RCC 7860 (cell line): ENCODE measurements at places on chromosomes 4 and X.
A peak's percentile ranks its signal among the peaks of the same experiment; 100 is the strongest.

- DNase-seq: no peak
These were observed 156.1 kb downstream of the GRXCR1 start for GRCh38 chr4:43048570-43048969.

GRCh38 chr4:73340917-73341316 lies 63.2 kb upstream of the ALB start:
- DNase-seq: no peak

DNA sequence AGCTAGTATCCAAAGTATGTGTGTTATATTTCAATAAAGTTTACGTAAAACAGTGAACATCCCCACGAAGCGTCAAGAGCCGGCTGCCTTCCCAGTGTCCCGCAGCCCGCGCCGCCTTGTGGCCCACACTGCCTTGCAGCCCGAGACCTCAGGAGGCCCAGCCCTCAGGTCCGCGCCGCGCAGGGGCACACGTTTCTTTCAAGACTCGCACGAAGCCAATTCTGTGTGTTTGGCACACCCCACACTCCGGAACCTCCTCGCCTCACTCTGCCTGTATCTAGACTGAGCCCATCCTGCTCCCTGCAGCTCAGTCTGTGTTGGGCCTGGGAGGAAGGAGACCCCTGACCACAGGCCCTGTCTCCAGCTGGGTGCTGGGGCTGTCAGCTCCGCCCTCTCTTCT lies 5.8 kb downstream of the LRPAP1 start:
- no peak for DNase-seq

- no peak for DNase-seq
These were observed 371.4 kb upstream of the FAM241A start for GRCh38 chr4:111773858-111774257.

GRCh38 chr4:140233791-140234696 lies 80.1 kb upstream of the MAML3 start:
- no peak for DNase-seq

- no peak for DNase-seq
These were observed 37.3 kb downstream of the RRAGB start for GRCh38 chrX:55754861-55755294.

- no peak for DNase-seq
These were observed 66.7 kb upstream of the PJA1 start for GRCh38 chrX:69231903-69232302.

DNA sequence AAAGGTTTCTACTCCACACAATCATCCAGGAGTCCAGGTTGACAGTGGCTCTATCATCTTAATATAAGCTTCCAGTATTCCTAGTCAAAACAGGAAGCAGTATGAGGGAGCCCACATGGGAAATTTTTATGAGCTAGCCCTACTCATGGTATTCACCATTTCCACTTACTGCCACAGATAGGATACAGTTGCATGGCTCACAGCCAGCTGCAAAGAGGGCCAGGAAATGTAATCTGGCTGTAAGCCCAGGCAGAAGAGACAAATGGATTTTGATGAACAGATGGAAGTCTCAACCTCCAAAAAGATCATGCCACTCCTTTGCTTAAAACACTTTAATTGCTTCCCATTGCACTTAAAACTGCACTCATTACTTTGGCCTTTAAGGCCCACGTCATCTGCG lies 150.6 kb downstream of the ADAMTS3 start:
- DNase-seq: peak; percentile 40

DNA sequence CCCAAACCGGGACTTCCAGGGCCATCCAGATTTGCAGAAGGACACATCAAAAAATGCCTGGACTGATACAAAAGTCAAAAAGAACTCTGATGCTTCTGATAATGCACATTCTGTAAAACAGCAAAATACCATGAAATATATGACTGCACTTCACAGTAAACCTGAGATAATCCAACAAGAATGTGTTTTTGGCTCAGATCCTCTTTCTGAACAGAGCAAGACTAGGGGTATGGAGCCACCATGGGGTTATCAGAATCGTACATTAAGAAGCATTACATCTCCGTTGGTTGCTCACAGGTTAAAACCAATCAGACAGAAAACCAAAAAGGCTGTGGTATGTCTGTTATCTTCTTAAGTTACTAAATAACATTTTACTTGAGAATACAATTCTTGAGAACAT lies 9.2 kb downstream of the PLK4 start:
- no peak for DNase-seq

DNA sequence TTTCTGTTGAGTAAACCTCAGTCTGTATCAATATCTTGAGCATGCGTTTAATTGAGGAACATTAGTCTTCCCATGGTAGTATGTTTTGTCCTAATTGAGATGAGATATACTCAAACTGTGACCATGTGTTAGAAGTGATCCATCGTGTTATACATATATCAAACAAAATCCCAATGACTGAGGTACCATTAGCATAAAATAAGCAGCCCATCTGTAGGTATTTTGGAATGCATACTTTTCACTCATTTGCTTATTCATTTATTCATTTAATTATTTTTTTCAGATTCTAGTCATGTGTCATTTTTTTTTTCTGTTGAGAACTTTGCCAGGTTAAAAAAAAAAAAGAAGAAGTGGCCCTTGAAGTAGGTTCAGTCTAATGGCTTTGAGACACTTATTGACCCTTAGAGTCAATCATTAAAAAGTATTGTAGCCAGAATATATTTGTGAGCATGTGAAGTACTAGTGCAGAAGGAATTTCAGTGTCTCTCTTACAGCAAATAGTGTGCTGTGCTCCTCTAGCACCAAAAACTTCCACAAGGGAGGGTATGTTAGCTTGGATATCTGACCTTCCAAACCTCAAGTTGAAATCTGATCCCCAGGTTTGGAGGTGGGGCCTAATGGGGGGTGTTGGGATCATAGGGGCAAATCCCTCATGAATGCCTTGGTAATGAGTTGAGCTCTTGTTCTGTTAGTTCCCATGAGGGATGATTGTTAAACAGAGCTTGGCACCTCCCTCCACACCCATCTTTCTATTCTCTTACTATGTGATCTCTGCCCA lies 130.8 kb upstream of the NPY2R start:
- DNase-seq: no peak

DNA sequence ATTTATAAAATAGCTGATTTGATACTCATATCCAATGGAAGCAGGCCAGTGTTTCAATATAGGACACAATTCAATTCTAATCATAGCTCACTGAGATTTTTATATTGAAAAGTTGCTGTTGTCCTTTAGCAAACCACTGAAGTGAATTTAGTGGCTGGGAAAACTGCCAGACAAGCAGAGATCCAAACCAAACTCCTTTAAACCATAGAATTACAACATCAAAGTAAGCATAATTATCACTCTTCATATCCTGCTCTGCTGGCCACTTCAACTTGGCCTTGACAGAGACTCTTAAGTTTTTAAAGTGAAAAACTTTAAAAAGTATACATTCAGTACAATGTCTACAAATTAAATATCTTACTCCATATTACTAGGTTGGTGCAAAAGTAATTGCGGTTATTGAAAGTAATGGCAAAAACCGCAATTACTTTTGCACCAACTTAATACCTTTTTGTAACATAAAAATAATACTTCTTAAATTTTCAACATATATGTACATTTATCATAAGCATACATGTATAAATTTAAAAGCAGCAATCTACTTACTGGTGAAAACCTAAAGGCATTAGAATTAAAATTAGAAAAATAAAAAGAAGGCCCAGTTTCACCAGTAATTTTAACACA lies 433.0 kb downstream of the PCDH10 start:
- no peak for DNase-seq

DNA sequence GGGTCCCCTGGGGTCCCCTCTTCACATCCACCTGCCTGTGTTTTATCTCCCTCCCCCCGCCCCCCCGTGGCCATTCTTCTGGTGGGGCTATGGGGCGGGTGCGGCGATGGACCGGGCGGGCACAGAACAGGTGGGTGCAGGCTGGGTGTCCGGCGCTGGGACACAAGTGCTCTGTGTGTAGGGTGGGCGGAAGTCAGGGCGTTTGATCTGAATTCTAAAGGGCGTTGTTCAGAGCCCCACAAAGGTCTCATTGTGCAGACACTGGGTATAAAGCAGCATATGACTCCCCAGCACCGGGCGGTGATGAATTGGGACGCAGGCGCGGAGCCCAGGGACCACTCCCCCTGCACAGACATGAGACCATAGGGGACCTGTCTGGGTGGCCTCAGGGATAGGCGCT lies at the start of gene GJB1:
GJB1 (plus strand) TSS at position 296 of the 400 bp plus-strand sequence. CDS start 484 bp downstream, outside the sequence.
- DNase-seq: no peak

DNA sequence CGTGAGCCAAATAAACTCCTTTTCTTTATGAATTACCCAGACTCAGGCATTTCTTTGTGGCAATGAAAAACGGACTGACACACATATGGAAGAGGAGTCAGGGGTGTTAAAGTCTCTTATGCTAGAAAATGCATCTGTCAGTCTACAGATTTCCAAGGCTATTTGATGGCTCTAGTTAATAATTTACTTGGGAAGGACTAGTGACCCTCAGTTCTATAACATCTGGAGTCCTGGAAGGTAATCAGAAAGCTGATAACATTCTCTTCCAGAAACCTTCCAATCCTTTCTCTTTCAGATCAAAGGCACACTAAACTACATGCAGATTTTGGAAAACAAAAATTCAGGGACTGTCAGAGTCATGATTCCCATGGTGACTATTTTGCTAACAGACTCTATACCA lies 142.0 kb upstream of the TEX13D start:
- DNase-seq: no peak

GRCh38 chr4:102230194-102230593 lies 115.1 kb downstream of the SLC39A8 start:
- no peak for DNase-seq

DNA sequence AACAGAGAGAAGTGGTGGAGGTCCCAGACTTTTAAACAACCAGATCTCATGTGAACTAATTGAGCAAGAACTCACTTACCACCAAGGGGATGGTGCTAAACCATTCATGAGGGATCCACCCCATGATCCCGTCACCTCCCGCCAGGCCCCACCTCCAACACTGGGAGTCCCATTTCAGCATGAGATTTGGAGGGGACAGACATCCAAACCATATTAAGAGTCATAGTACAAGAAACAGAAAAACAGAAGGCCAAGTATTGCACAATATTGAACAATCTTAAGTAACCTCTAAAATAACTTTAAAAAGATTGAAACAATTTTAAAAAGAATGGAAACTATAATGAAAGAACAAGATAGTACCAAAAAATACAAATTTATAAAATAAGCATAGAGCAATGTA lies 110.0 kb downstream of the CBR4 start:
- DNase-seq: no peak

DNA sequence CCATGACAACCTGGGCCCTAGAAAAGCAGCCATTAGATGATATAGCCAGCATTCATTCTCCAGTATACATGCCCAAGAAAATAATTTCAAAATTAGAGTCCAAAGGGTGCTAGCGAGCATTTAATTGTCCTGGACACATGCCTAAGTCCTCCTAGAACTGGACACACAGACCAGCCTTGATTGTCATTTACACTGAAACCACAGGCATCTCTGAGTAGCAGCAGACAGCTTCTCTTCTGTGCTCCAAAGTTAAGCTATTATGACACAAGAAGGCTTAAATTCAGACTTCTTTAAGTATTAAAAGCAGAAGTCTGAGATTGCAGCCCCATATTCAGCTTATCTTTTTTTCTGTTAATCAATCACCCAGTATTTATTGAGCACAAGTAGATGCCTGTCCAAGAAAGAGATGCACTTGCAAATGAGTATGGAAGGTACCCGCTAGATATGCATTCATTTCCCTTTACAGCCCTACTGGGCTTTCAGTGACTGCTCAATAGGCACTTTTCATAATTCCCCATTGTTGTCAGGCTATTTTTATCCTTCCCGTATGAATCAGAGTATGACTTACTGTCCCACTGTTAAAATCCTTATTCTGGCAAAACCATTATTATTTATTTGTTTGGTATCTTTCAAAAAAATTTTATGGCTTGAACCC lies 374.1 kb downstream of the FBXW7 start:
- no peak for DNase-seq

- no peak for DNase-seq
These were observed 195.4 kb downstream of the ANAPC10 start for GRCh38 chr4:144902614-144903013.

- DNase-seq: no peak
These were observed 6.2 kb upstream of the FHDC1 start for GRCh38 chr4:152929888-152930287.

- no peak for DNase-seq
These were observed 71.4 kb upstream of the TRAM1L1 start for GRCh38 chr4:117156806-117157205.

- DNase-seq: no peak
These were observed 72.5 kb downstream of the AGTR2 start for GRCh38 chrX:116243039-116243438.

DNA sequence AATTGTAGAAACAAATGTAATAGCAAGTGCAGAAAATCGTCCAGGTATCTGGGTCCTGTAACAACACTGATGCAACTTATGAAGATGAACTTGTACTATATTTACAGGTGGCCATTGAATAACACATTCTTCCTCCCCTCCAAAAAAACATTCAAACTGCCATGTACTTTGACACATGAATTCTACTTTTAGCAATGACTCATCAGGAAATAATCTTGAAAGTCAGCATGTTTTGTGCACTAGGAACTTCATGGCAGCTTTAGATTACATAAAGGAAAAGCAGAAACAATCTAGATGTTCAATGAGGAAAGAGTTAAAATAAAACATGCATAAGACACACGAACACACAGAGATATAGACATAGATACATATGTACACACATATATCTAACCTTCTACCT lies 2.5 kb downstream of the PABPC1L2A start:
- no peak for DNase-seq

DNA sequence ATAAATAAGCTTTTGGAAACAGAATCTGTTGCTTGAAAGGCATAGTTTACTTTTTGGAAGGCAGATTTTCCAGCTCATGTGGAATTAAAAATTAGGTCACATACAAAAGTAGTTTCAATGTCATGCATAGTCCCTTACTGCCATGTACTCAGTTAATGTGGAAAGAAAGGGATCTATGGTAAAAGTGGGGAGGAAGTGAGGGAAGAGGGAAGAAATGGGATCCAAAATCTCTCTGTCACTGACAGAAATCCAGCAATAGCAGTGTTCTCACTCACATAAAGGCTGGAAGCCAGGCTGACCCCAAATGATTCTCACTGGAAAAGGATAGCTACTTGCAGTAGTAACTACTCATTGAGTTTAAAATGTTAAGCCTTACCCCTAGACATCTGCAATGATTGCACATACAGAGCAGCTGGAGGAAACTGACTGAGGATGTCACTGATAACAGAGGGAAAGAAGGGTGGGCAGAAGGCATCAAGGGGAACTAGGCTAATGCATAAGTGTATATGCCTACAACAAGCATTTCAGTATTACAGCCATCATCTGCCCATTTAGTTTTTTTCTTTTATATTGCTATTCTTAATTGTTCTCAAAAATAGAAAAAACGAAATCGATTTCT lies 445.6 kb downstream of the FAT4 start:
- DNase-seq: no peak

DNA sequence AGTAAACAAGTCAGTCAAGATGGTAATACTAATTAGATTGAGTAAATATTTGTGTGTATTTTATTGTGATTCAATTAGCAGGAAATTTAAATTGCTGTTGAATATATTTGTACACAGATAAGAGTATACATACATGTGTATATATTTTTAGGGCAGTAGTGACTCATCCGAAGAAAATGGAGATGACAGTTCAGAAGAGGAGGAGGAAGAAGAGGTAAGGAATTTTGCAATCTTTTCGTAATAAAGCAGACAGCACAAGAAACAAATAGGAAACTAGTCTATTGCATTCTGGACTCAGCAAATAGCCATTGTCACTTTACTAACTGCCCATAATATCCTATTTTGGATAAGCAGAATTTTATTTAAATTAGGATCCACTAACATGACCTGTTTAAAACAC lies 6.6 kb downstream of the IBSP start:
- no peak for DNase-seq
